ENCODE measurements at places on chromosomes 13 and 19.

DNA sequence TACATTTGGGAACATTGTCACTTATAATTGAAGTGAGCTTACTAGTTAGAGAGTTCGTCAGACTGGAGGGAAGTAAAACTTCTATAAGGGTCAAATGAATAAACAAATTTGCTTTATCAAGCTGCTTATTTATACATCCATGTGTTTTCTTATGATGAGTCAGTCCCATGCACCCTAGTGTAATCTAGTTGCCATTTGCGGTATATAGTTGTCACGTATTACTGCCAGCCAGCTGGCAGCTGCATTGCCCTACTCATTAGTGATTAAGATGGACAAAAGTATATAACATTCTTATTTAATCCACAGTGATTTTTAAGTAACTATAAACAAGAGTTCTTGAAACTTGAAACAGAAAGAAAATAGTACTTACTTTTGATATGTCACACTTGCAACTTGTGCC, 182.4 kb downstream of the GPC6 start:
- DNase-seq: no peak

DNA sequence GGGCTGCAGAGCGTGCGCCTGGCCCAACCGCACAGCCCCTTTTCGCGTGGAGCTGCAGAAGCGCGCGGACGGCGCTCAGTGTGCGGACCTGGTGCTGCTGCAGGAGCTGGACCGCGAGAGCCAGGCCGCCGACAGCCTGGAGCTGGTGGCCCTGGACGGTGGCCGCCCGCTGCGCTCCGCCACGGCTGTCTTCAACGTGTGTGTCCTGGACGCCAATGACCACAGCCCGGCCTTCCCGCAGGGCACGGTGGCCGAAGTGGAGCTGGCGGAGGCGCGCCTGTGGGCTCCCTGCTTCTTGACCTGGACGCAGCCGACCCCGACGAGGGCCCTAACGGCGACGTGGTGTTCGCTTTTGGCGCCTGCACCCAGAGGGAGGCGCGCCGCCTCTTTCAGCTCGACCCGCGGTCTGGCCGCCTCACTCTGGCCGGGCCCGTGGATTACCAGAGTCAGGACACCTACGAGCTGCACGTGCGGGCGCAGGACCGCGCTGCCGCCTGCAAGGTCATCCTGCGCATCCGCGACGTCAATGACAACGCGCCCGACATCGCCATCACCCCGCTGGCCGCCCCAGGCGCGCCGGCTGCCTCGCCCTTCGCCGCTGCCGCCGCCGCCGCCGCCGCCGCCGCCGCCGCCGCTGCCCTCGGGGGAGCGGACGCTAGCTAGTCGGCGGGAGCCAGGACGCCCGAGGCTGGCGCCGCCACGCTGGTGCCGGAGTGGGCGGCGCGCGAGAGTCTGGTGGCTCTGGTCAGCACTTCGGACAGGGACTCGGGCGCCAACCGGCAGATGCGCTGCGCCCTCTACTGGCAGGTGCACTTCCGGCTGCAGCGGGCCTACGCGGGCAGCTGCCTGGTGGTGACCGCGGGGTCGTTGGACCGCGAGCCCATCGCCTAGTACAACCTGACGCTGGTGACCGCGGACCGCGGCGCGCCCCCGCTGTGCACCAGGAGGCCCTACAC, 172.2 kb downstream of the OLFM4 start:
- no peak for DNase-seq

- DNase-seq: no peak
Measured at GRCh38 chr13:30798776-30799355, 63.5 kb downstream of the ALOX5AP start.

DNA sequence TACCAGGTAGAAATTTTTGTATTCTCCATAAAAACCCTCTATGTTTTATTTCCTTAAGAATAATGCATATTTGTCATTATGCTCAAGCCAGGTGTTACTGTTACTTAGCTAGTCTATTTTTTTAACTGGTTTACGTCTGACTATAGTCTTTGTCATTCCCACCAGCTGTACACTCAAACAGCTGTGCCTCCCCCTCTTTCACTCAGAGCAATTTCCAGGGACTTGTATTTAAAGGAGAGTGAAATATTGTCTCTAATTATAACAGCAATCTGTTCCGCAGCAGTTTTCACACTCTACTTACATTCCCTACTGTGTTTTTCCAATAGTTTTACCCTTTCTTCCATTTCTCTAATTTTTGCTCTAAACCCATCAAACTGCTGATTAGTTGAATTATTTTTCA, 813.6 kb upstream of the MIR17HG start:
- DNase-seq: no peak

DNA sequence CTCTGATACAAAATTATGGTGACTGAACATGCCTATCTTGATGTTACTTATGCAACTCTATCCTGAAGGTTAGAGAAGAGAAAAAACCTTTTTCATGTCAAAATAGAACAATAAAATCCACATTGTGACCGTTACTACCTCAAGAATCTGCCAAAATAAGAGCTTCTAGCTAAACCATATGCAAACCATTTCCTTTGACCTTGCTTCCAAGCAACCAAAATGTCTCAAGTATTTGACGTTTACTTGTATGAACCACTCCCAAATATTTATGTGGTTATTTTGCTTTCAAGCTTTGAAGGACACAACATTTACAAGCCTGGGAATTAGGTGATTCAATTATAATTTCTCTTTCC, 13.9 kb downstream of the FOXO1 start:
- no peak for DNase-seq

DNA sequence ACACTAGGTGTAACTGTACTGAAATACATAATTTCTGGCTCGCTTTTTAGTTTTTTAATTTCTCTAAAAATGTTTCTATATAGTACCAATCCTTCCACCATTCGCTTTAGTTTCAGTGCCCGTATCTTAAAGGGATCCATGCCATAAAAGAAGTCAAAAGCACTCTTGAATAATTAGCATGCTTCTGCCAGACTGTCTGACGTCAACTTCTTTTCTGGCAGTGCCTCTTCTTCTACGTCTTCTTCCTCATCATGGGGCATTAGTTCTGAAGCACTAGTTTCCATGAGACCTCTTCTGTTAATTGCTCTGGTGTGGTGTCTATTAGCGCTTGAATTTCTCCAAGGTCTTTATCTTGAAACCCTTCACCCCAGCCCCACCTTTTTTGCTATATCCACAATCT, 93.8 kb upstream of the DOCK9 start:
- DNase-seq: no peak

GRCh38 chr19:14271840-14272239, 65.9 kb upstream of the ADGRL1 start:
- no peak for DNase-seq
